ENCODE measurements at places on chromosomes 3 and 15.

GRCh38 chr3:159907828-159908227 lies 80.8 kb upstream of the IL12A start:
- DNase-seq: no peak

DNA sequence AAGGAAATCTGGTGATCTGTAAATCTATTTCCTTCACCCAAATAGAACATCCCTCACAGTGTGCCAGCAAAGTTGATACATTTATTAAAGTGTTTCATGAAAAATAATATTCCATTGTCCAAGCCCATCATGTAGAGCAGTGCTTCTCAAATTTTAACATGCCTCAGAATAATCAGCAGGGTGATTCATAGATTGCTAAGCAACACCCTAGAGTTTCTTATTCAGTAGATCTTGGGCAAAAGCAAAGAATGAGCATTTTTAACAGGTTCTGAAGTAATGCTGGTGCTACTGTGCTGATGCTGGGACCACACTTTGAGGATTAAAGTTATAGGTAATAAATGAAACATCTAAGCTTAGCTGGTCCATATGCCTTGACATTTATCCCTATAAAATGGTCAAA lies 210.5 kb downstream of the ZIC4 start:
- no peak for DNase-seq

DNA sequence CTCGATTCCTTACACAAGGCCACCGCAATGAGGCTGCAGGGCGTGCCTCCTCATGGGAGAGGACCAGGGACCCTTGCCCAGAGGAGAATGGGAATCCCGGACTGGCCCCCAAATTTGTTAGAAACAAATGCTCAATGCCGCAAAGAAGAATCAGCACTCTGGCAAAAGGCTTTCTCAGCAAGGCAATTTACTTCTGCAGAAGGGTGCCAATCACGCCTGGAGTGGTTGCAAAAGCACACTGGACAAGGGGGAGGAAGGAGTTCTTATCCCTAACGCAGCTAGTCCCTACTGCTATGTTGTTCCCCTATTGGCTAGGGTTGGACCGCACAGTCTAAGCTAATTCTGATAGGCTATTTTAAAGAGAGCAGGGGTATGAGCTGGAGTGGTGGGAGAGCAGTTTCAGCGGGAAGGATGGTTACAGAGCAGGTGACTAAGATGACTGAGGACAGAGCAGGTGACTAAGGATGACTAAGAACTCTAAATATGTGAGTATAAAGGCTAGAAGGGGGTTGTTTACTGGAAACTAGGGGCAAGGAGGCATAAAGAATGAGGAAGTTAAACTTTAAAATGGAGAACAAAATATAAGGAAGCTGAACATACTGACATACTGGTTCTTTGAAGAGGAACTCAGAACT lies 48.5 kb downstream of the KATNBL1 start:
- no peak for DNase-seq

GRCh38 chr3:9473496-9474065 lies 76.2 kb downstream of the SETD5 start:
- DNase-seq: no peak

GRCh38 chr3:84991422-84991900 lies 32.7 kb downstream of the CADM2 start:
- DNase-seq: no peak

GRCh38 chr15:75842722-75843677 lies at the start of gene UBE2Q2:
TSS of gene UBE2Q2 (plus strand) at chr15:75843447. CDS start at chr15:75843667, 220 bp downstream.
- peak; percentile 49 for DNase-seq

GRCh38 chr3:16249336-16249735 lies 15.4 kb downstream of the DPH3 start:
- DNase-seq: no peak

DNA sequence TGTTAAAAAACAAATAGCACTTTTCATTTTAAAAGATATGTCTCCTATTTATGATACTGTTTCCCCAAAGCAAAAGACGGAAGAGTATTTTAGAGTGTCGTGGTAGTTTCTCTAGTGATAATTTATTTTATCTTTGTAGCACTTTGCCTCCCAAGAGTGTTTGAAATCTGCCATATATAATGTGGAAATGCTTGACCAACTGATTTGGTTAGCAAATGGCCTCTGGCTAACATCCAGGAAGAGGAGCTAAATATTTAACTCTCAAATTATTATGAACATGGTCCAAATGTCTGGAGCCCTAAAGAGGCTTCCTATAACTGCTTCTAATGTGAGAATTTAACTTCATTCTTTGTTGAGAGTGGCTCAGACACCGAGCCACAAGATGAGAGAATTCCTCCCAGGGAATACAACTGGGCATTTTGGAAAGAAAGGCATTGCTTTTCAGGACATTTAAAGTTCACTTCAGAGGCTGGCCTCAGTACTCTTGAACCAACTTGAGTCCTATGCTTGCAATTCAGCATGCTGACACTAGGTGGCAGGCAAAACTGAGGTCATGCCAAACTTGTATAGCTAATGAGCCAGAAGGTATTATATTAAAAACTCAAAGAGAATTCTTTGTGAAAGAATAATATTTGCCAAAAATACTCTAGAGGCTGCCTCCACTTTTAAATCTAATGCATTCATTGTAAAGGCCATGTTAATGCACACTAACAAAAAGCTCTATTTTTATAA lies 104.5 kb downstream of the RARB start:
- no peak for DNase-seq

DNA sequence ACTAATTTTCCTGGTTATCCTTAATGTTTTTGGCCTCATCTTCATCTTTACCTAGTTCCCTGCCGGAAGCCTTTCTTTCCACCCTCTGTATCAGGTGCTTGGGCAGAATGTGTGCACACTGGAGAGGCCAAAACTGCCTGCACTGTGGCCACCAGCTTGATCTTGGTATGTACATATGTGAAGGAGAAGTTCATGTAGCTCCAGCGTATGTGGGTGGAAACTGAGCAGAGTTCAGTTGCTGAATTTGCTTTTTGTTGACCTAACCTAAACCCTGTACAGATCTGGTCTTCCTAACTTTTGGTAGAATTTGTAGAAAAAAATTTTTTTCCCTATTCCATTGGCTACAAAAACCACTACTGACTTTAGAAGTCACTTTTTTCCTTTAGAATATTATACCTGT lies 65.9 kb upstream of the IGSF10 start:
- DNase-seq: no peak

- DNase-seq: no peak
Observed at GRCh38 chr15:51460796-51461195, 119.3 kb downstream of the GLDN start.

- no peak for DNase-seq
Observed at GRCh38 chr3:123562547-123562946, 22.3 kb downstream of the HACD2 start.

DNA sequence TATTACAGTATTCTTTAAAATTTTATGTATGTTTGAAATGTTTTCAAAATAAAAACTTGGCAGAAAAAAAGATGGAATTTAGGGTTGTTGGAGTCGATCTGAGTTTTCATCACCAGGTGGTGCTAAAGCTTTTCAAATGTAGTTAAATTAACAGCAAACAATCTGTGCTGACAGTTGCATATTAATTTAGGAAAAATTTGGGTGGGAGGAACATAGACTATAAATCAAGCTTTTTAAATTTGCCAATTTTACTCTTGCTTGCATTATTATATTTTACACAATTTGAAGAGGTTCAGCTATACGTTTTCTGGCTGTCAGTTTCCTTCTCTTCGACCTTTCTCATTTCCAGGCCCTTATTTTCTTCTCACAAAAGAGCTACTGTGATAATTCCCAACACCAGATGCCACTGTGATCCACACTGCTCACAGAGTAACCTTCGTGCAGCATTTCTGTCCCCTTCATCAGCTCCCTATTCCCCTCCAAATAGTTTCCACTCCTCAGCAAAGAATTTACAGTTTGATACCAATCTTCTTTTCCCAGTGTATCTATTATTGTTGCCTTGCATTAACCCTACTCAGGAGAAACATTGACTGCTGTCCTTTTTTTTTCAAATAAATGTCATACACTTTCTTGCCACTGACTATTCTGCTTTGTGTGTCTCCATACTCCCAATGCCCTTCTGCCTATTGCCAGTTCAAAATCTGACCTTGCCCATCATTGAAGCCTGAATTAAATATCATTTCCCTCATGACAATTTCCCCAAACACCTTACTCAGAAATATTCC lies 53.4 kb upstream of the EIF5A2 start:
- no peak for DNase-seq

- DNase-seq: no peak
Observed at GRCh38 chr3:53074366-53074696, 28.5 kb upstream of the SFMBT1 start.

DNA sequence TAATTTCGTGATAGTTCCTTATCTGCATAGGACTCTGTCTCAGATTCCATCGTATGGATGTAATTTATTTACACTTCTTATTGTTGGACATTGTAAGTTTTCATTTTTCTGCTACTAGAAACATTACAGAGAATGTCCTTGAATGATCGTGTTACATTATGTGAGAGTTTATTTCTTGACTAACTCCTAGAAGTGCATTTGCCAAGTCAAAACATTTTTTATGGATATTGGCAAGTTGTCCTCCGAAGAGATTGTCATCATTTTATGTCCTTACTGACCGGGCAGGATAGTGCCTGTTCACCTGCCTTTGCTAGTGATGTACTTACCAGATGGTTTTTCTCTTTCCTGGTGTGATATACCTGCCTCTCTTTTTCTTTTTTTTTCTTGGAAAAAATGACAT lies 13.4 kb downstream of the ASB7 start:
- no peak for DNase-seq

DNA sequence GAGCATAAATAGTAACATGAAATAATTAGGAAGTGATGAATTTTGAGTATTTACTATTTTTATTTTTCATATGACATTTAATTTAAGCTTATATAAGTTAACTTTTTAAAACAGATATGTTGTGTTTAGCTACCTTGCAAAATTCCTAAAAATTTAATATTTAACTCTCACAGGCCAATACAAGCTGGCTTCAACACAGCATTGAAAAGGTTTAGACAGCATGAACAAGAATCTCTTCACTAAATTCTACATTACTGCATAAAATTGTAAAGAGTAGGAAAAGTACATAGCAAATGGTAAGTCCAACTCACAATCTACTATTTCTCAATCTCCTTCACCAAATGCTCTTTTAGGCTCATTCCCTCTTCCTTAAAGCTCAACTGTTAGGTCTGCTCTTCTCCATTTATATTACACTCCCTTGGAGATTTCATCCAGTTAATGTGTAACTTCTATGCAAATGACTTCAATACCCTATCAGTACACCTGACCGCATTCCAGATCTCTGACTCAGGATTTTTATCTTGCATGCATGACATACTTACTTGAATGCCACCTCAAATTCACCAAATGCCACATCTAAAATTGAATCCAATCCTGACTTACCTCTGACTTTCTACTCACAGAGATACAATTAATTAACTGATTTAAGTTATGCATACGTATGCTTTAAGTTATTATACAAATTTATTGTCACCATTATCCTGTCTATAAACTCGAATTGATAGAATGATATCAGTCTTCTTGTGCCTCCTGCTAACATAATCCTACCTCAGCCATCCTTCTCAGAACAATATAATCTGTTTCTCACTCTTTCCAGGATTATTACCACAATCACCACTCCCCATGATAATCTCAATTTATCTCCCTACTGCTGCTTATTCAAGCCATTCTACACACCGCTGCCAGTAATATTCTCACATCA lies 127.0 kb downstream of the STAG1 start:
- DNase-seq: no peak

- DNase-seq: peak; percentile 19
Observed at GRCh38 chr3:32510075-32510724, 7.5 kb upstream of the CMTM6 start.

DNA sequence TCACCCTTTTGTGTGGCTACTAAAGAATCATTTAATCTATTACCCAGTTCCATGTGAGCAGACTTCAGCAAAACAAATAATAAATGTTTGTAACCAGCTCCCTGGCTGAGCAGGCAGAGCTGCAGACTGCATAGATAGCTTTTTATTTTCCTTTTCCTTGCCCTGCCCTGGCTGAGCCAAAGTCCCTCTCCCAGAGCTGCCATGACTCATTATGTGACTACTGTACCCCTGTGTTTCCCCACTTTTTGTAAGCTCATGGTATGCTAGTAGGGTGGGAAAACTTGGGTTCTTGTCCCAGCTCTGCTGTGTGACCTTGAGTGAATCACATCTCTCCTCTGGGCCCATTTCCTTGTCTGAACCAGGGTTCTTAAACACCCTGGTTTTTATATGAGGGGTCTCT lies 127.5 kb downstream of the CLSTN2 start:
- no peak for DNase-seq

- DNase-seq: no peak
Observed at GRCh38 chr15:85312929-85313331, 67.5 kb upstream of the AKAP13 start.

GRCh38 chr3:123792473-123793201 lies 91.5 kb downstream of the MYLK start:
- no peak for DNase-seq

DNA sequence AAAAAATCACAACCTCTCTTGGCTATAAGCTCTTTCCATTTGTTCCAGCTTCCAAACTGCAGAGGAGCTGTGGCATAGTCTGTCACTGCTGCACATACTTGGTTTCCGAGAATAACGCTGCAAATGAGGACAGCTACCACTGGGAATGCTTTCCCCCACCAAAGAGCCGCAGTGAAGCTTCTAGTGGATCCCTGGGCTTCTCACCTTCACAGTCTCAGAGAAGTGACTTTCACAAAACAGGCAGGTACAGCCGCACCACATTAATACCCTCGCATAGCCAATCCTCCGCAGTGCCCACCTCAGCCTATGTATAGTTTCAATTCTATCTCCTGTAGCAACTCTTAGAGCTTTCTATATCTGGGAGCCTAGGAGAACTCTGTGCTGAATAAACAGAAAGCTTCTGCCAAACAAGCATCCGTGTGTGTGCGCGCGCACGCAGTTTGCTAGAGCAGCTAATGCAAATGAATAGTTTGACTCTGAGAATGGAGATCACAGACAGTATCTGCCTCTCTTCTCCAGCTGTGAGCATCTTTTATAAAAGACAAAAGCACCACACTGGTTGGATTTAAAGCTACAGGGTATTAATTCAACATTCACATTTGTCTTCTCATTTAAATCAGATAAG lies 81.9 kb upstream of the PLXND1 start:
- DNase-seq: peak; percentile 81

- DNase-seq: peak; percentile 27
Observed at GRCh38 chr15:78067328-78068228, 9.9 kb downstream of the TBC1D2B start.

- DNase-seq: no peak
Observed at GRCh38 chr3:127801731-127802313, 20.5 kb downstream of the MGLL start.

DNA sequence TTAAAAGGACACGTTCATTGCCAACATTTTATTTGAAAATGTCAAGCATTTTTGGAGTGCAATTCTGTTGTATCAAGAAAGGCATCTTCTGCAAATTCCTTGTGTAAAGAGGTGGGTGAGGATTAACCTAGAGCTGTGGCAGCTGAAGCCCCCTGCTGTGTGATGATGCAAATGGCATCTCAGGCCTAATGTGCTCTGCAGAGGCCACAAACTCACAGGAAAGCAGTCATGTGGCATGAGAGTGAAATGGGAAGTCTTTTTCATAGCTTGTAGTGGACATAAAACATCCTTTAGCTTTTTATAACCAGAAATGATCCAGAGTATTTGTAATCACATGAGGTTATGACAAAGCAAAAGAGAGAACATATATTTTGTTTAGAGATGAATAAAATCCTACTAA lies 6.4 kb downstream of the CADM2 start:
- DNase-seq: peak; percentile 30
